Activated T-helper 1 cell treated with anti-CD3 and anti-CD28 coated beads, Interleukin-2, amount 50 U/mL, for 16 hours (primary cell): ENCODE measurements at places on chromosomes 1 and 21.

GRCh38 chr1:30903343-30904034 lies 5.1 kb downstream of the SDC3 start:
- DNase-seq = no peak

DNA sequence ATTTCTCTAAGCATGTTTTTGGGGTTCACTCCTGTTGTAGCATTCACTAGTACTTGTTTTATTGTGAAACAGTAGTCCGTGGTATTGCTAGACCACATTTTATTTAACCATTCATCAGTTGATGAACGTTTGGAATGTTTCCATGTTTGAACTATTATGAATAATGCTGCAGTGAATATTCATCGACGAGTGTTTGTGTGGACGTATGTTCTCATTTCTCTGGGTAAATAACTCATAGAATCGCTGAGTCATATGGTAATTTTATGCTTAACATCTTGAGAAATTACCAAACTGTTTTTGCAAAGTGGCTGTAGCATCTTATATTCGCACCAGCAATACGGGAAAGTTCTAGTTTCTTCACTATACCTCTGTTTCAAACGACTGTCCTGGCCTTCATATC lies 28.0 kb upstream of the KAZN start:
- no peak for DNase-seq

- DNase-seq = no peak
Observed at GRCh38 chr1:183952101-183952500, 85.4 kb downstream of the COLGALT2 start.

GRCh38 chr21:30240661-30241060 lies 24.8 kb upstream of the CLDN8 start:
- no peak for DNase-seq

- DNase-seq = no peak
Observed at GRCh38 chr1:58922302-58923089, 138.6 kb upstream of the JUN start.

DNA sequence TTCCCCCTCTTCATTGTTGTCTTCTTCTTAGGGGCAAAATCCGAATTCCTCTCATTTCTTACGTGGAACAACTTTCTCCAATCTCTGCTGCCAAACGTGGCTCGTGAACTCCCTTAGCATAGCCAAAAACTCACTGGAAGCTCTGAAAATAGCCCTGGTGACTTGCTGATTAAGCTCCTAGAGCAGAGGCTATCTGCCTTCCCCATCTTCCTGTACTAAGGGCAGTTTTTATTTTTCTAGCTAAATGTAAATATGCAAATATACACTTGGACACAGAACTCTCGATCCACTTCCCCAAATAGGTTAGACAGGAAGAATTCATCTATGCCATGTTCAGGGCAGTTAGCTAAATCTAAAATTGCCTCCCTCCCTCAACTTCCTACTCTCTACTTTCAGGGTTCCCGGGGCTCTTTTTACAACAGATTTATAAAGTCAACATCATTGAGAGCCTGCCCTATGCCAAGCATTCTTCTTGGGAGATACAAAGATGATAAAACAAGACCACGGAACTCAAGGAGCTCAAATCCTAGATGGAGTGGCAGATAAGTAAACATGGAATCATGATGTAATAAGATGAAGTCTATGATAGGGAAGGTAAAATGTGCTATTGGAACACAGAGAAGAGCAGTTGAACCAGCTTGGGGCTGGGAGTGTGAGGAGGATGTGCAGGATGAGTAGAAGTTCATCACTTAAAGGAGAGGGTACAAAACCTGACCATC lies 59.4 kb upstream of the FMOD start:
- DNase-seq = no peak

- DNase-seq = no peak
Observed at GRCh38 chr1:201371276-201371675, 6.2 kb downstream of the TNNT2 start.

DNA sequence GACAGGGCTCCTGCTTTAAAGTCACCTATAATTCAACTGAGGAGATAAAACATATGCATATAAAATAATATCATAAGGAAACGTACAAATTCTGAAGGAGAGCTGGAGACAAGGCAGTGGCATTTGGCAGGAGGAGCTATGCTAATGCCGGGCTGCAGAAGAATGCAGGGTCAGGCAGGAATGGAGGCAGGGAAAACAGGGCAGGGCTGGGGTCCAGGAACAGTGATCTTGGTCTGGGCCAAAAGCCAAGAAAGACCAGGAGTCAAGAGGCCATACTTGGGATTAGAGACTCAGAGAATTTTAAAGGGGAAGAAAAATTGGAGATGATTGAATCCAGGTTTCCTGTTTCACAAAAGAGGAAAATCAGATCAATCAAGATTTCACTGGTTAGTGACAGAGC lies 20.0 kb upstream of the BRDT start:
- no peak for DNase-seq

DNA sequence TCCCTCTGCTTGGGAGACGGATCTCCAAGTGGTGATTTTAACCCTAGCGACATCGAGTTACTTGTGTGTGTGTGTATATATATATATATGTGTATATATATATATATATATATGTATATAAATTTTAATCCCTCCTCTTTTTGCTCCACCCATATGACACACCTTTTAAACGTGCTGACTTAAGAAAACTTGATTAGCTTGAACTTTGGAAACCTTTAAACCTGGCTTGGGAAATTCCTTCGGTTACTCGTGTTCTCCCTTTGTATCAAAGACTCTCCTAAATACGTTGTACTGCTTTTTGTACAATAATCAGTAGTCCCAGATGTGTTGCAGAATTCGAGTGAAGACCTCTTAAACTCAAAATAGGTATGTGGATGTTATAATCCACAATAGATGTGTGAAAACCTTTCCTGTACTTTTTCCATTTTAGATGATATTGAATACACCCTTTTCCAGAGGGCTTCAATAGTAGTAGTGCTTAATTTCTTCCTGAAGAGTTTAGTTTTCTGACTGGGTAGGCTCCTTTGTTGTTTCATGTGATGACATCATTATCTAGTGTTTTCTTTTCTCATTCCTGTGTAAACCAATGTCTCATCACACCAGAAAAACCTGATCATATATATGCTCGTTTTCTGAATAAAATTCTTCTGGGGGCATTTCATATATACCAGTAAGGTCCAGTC lies 1.4 kb downstream of the RNF11 start:
- no peak for DNase-seq

DNA sequence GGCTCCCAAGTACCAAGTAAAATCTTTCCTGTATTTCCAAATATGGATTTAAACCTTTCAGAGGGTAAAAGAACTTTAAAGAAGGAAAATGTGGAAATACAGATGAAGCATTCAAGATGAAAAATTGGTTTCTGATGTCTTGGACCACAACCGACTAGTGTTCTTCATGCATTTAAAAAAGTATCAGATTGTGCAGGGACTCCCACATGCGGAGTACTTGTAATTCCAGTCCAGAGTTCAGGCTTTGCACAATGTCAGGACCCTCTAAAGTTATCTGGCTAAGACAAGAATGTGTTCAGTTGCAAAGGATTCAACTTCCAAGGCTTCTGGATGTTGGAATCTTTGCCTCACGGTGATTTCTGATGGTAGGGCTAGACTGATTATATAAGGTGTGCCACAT lies 66.7 kb downstream of the RGL1 start:
- DNase-seq = no peak

GRCh38 chr1:113552244-113552643 lies 161.9 kb downstream of the MAGI3 start:
- no peak for DNase-seq
